ENCODE measurements at places on chromosomes 3 and 15.

DNA sequence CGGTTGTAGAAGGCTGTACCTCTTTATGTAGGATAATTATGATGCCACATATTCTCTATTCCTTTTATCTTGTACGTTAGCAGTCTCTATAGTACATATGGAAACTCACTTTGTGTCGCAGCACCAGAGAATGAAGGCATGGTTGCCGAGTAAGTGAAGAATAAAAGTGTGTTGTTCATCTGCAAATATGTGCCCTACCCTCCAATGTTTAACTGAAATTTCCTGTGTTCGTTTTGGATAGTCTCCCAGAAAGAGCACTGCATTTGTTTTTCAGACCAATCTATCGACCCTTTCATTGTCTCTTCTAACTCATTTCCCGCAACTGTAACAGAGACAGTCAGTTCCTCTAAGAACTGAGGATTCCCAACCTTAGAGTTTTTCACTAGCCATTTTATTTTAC is 592.8 kb downstream of the TUSC7 start:
- DNase-seq = no peak

DNA sequence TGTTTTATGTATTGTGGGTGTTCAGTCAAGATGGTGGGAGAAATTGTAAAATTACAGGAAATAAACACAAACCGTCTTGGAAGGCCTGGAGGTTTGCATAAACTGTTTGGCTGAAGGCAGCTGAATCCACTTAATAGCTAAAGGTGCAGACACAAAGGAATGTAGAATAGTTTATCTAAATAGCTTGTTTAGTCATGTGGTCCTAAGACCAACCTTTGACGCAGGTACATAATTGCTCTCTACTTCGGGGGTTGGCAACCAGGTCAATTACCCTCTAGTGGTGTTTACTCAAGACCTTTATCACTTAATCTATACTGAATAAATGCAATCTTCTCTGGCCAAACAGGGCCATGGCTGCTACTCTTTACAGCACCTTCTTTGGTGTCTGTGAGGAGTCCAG is 502.8 kb downstream of the IGSF11 start:
- DNase-seq = no peak

DNA sequence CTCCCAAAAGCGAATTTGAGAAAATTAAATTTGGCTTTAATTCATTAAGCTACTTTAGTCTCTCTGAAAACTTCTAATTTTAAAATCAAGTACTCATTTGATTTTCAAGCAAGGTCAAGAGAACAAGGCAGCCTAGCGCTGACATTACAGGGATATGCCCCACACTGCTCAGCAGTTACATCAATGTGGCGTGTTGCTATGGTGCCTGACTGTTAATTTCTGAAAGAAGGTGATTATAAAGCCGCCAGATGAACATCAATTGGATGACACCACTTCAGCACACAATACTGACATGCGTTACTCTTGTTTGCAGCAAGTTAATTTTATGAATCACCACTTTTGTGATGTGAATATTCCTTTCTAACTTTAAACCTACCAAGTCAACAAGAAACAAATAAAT is 284.4 kb downstream of the FOXP1 start:
- peak; percentile 23 for DNase-seq

DNA sequence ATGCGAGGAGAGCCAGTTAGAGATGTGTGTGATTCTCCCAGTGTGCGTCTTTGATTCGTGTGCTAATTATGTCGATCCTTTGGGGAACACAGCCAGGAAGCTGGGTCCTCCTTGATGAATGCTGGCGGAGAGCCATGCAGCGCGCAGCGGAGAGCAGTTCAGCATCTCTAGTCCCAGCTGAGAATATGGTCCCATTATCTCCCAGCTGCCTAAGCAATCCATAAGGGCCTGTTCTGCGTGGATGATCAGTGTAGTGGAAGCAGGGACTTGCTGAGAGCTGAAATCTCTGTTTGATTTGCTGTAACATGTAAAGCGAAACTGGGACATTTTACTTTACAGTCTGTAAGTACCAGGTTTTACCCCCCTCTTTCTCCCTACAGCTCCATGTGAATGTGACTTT is 412.7 kb downstream of the CNTN4 start:
- DNase-seq = no peak

GRCh38 chr3:115627180-115628074 is 4.1 kb downstream of the GAP43 start:
- DNase-seq = no peak

DNA sequence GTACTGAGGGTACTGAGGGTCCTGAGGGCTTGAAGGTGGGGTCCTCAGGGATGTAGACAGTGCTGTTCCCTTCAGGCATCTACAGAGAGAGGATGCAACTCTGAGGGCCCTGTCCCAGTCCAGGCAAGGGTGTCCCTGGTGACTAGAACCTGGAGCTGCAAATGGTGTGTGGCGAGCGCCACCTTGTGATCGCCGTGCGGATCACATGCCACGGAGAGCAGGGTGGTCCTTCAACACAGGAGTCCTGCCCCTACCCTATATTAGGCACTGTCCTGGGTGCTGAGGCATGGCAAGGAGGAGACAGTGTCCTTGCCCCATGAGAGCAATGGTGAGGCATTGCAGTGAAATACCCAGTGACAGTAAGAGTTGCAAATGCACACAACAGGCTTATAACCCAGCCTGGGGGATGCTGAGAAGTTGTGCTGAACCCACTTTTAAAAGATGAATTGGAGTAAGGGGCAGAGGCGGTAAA is 23.6 kb downstream of the RHCG start:
- peak; percentile 11 for DNase-seq

DNA sequence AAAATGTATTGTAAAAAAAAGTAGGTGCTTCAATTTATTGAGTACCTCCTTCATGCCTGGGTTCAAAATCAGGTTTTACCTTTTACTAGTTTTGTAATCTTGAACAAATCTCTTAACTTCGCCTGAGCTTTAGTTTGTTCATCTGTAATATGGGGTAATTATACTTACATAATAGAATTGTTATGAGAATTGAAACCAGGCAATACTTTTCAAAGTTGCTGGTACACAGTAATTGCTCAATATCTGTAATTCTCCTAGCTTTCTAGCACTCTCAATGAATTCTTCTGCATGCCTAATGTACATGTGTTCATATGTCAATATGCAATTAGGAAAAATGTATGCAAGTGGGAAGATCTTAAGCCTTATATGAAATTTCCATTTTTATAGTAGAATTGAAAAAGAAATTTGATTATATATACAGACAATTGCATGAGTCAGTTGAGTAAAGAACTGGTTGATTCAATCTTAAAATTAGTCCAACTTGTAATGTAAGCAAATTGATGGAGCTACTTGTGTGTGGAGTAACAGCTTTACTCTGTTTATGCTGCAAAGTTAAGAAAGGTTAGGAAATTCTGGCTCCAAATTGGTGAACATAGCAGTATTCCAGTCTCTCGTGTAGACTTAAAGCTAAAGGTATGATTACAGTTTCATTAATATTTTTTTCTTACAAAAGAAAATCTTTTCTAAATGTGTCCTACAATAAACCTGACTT is 4.1 kb downstream of the TNFSF10 start:
- DNase-seq = no peak

GRCh38 chr3:146625186-146625775 is 20.1 kb upstream of the PLSCR5 start:
- no peak for DNase-seq

- no peak for DNase-seq
Observed at GRCh38 chr3:58581328-58582091, 4.3 kb upstream of the FAM107A start.

- DNase-seq = no peak
Observed at GRCh38 chr3:5918626-5919025, 731.1 kb downstream of the EDEM1 start.

- no peak for DNase-seq
Observed at GRCh38 chr15:80942266-80942665, 47.4 kb downstream of the MESD start.

- no peak for DNase-seq
Observed at GRCh38 chr3:100730524-100730923, 21.2 kb downstream of the TFG start.

DNA sequence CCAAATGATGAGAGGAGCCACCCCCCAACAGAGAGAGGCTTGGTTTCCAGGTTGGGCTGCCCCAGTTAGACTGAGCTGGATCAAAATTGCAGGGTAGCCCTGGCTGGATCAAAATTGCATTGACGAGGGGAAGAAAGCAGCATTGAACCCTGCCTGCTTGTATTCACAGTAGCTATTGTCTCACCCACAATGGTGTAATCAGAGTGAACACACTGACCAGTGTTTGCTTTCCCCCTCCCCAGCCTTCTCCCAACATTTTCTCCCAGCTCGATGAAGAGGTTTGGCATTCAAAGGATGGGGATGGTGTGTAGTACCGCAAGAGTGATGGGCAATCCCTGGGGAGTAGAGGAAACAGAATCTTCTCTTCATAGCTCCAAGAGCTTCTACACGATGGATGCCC is 223.8 kb downstream of the ADAMTS9 start:
- no peak for DNase-seq

DNA sequence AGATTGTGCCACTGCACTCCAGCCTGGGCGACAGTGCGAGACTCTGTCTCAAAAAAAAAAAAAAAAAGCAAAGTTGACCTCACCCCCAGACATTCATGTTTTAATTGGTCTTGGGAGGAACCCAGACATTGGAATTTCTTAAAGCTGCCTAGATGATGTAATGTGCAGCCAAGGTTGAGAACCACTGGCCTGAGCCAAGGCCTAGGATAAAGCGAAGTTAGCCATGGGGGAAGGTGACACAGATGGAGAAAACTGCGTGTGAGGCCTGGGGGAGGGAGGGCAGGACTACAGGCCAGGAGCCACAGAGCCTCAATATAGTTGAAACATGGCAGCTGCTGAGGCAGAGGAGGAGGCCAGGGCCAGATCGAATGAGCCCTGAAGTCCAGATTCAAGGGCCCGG is 21.0 kb downstream of the GLB1 start:
- no peak for DNase-seq

DNA sequence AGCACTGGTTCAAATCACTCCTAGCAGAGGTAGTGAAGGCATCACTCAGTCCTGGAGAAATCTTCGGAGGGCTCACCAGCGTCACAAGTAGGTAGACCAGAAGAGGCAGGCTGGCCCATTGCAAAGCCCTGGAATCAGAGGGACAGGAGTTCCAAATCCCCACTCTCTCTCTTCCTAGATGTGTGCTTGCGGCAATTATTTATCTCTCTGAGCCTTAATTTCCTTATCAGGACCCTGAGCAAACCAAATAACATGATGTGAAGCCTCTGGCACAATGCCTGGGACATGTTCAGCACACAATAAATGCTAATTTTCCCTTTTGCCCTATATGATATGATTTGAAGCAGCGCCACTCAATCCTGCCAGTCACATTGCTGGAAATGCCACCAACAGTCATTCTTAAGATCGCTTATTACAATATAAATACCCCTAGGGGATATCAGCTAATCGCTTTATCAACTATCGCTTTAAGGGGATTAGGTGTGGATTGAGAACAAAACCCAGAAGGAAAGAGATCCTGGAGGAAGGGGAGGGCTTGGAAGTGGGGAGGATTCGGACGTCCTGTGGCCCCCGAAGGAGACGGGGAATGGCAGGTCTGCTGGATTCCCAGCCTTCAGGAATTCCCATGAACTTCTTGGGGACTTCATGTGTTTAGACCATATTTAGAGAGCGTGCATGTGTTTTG is 59.5 kb upstream of the TSEN2 start:
- no peak for DNase-seq

DNA sequence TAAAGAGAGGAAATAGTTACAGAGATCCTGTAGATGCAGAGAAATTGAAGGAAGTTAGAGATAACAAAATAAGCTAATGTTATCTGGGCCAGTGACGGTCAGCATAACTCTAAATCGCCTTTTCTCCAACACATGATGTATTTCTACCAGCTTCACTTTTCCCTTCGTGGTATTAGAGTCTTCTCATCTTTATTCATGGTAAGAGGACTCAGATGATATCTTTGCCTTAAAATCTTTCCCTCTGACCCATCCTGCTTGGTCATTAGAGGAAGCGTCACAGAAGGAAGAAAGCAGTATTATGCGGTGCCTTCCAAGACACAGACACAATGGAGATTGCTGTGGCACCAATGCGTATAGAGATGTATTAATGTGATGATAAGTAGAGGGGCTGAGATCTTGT is 320.7 kb upstream of the GOLIM4 start:
- no peak for DNase-seq

DNA sequence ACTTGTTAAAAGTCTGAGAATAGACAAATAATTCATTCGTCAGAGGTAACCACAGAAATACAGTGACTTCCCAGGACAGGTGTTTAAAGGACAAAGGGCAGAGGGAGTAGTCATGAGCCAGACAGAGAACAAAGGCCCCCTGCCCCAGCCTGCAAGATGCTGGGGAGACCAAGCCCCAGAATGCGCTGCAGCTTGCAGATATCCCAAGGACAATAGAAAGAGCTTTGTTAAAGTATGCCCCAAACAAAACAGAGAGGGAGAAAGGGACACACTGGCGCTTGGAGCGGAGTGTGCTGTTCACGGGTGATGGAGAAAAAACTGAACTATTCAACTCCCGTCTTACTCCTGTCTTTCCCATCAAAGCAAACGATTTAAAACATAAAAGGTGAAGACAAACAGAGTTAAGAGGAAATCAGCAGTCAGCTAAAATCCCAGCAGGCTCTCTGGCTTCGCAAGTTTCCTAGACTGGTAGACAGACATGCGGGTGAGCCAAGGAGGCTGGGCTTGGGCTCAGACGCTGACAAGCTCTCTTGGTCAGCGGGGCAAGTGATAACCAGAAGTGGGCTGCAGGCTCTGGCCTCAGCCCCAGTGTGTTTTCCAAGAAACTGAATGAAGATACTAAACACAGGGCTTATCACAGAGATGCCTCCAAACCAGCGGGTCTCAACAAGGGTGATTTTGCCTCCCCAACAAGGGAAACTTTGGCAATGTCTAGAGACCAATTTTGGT is 130.1 kb downstream of the UACA start:
- DNase-seq = no peak

- DNase-seq = no peak
Observed at GRCh38 chr3:63478990-63479660, 173.3 kb upstream of the SNTN start.

- DNase-seq = no peak
Observed at GRCh38 chr3:195032955-195033354, 238.0 kb downstream of the XXYLT1 start.

DNA sequence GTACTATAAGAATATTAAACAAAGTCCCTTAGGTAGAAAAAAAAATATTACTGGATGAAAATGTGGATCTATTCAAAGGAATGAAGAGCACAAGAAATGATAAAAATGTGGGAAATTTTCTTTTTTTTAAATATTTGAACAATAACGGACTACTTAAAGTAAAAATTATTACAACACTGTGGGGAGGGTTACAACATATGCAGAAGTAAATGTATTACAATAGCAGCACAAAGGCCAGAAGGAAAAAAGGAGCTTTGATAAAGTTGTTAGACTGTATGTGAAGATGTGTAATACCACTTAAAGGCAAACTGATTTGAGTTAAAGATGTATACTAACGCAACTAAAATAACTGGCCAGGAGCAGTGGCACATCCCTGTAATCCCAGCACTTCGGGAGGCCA is 427.1 kb downstream of the SHQ1 start:
- no peak for DNase-seq
